ENCODE measurements at places on chromosomes 6 and 20. TPM values are rescaled to one million over a fixed set of nuclear protein-coding genes. Genes with fewer than 3 reads are reported as not detected.
A peak's percentile ranks its signal among the peaks of the same experiment; 100 is the strongest.

The KHDC1L gene
- total RNA-seq = not detected

- peaks cover 13% of the 10 kb centered on the region for H3K4me1 ChIP-seq
- H3K27ac ChIP-seq = no peak overlapping the region
These were observed 272.0 kb downstream of the ADGB start for GRCh38 chr6:146870760-146871159.

GRCh38 chr20:17468073-17468840 lies 62.9 kb downstream of the BFSP1 start:
- H3K4me3 ChIP-seq = no peak overlapping the region
- no peaks in the 10 kb centered on the region for H3K36me3 ChIP-seq
- H3K27ac ChIP-seq = no peak overlapping the region
- no peak for DNase-seq
- H3K27me3 ChIP-seq = peaks cover 3% of the 10 kb centered on the region
- no peaks in the 10 kb centered on the region for H3K4me1 ChIP-seq

The ADGRB3 gene
- total RNA-seq = not detected

DNA sequence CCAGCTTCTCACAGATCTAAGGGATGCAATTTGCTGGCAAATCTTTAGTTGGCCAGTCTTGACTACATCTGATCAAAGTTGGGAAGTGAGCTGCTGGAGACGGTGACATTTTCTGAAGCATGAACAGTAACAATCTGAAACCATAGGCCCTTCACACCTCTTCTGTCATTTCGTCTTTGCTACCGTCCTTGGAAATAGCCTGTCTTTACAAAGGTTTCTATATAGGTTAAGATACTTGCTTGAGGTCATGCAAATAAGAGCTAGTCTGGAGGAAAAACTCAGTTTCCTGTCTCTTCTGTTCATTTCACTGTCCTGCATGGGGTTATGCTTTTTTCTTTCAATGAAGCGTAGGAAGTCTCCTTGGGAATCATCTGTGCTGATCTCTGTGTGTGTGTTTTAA lies 55.6 kb downstream of the CARMIL1 start:
- no peaks in the 10 kb centered on the region for H3K36me3 ChIP-seq
- no peak overlapping the region for H3K4me3 ChIP-seq
- DNase-seq = no peak
- no peak overlapping the region for H3K27ac ChIP-seq

The BPIFB4 gene
- total RNA-seq = not detected

DNA sequence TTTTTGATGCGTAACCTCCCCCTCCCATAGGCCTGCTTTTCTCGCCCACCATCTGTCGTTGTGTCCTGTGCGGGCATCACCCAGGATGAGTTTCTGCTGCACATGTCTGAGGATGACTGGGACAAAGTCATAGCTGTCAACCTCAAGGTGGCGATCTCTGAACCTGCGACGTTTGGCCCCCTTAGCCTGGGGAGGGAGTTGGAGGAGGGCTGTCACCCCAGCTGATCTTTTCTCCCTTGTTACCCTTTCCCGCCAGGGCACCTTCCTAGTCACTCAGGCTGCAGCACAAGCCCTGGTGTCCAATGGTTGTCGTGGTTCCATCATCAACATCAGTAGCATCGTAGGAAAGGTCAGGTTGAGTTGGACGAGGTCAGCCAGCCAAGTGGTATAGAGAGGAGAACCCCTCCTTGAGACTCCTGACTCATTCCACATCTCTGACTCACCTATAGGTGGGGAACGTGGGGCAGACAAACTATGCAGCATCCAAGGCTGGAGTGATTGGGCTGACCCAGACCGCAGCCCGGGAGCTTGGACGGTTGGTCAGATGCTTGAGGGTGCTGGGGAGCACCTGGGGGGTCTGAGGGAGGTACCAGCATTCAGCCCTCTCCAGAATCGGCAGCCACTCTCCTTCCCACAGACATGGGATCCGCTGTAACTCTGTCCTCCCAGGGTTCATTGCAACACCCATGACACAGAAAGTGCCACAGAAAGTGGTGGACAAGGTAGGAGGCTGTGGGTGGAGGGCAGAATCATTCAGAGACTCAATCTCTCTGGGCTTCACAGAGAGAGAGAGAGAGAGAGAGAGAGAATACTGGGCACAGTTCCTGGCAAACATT lies 954 bp downstream of the HSD17B8 start:
- peaks cover 34% of the 10 kb centered on the region for H3K36me3 ChIP-seq
- H3K27me3 ChIP-seq = no peaks in the 10 kb centered on the region
- peak overlapping the region; percentile 98 for H3K4me3 ChIP-seq
- peak; percentile 69 for DNase-seq
- peaks cover 58% of the 10 kb centered on the region for H3K4me1 ChIP-seq

- peak overlapping the region; percentile 95 for H3K27ac ChIP-seq
- H3K4me1 ChIP-seq = peaks cover 25% of the 10 kb centered on the region
- peak; percentile 43 for DNase-seq
- H3K36me3 ChIP-seq = peaks cover 16% of the 10 kb centered on the region
- no peaks in the 10 kb centered on the region for H3K27me3 ChIP-seq
These were observed 778 bp upstream of the LOC128125822 start for GRCh38 chr6:63571361-63572043.

- H3K36me3 ChIP-seq = peaks cover 29% of the 10 kb centered on the region
- peaks cover 53% of the 10 kb centered on the region for H3K4me1 ChIP-seq
- H3K4me3 ChIP-seq = peak overlapping the region; percentile 95
- H3K27me3 ChIP-seq = no peaks in the 10 kb centered on the region
- H3K27ac ChIP-seq = peak overlapping the region; percentile 93
These were observed 672 bp downstream of the PREX1 start for GRCh38 chr20:48826883-48827771.

DNA sequence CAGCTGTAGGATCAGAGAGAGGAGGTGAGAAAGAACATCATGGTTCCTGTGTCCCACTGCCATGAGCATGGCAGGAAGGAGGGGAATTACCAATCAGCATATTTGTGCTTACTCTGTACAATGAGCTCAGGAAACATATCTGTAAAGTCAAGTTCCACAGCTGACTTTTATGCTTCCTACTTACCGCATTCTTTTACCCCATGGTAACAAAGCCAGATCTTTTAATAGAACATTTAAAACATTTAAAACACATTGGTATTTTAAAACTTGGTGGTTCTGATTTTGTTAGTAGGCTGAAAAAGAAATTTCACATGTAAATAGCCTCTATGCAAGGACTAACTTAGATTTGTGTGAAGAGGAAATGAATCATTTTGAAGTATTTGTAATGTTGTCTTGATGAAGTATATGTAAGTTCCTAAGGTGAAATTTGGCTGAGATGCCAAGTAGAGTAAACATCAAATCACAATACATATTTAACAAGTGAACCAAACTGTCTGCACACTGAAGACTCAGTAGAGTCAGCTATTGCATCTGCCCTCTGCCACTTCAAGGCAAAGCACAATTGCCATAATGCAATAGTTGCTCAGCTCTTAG lies 114.7 kb downstream of the GJA10 start:
- H3K4me3 ChIP-seq = no peak overlapping the region
- DNase-seq = no peak
- H3K4me1 ChIP-seq = peaks cover 61% of the 10 kb centered on the region

The GSTA3 gene
- not detected for total RNA-seq

DNA sequence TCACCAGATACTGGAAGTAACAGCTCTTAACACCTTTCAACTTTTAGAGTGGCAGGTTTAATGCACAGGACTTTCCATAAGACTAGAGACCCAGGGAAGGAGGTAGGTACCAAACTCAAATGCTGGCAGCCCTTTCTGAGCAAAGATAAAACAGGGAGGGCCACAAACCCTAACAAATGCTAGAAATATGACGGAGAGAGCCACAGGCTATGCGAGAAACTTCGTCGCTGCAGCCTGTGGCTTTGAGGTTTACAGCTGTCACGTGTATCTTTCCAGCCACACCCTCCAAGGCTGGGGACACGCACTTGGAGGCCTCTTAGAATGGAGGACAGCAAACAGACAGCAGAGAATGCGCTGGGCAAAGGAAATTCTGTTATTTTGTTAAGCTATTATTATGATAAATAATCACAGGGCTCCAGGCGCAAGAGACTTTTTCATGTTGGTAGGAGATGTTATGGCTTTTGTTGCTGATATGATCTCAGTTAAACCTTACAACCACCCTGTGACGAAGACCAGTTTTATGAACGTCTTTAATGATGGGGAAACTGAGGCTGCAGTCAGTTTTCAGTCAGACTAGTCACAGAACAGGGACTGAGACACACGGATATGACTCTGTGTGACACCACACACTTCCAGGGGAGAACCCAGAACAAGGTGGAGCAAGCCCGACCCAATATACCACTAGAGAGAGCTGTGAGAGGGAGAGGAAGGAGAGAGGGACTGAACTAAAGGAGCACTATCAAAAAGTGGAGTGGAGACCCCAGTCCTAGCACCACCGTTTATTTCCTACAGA lies 2.0 kb downstream of the TRAM2 start:
- H3K27me3 ChIP-seq = no peaks in the 10 kb centered on the region
- H3K4me3 ChIP-seq = peak overlapping the region; percentile 51
- peak; percentile 57 for DNase-seq
- peak overlapping the region; percentile 43 for H3K27ac ChIP-seq

- no peak overlapping the region for H3K4me3 ChIP-seq
- no peak for DNase-seq
- no peaks in the 10 kb centered on the region for H3K27me3 ChIP-seq
- no peak overlapping the region for H3K27ac ChIP-seq
- no peaks in the 10 kb centered on the region for H3K4me1 ChIP-seq
- H3K36me3 ChIP-seq = peaks cover 5% of the 10 kb centered on the region
These were observed 25.9 kb downstream of the MRS2 start for GRCh38 chr6:24428615-24429014.

The BPIFB1 gene
- not detected for total RNA-seq

- H3K4me1 ChIP-seq = peaks cover 2% of the 10 kb centered on the region
- no peaks in the 10 kb centered on the region for H3K27me3 ChIP-seq
- no peak overlapping the region for H3K27ac ChIP-seq
These were observed 283.7 kb downstream of the SYNE1 start for GRCh38 chr6:152353440-152353839.

DNA sequence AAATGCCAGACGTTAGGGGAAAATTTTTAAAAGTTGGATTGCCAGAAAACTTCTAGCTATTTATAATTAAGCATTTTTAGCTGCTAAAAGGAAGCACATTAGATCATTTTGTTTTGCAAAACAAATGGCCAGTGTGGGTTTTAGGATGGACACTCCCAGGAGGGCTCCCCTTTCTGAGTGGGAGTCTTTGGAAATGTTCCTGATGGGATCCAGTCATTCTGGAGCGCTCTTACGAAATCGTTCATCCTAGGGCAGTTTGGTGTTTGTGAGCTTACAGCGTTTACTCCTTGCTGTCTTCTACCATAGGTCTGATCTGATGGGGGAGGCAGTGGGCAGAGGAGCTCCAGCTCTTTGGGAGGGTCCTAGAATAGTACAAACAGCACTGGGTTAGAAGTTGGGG lies 14.7 kb downstream of the GNAS start:
- no peak for DNase-seq
- H3K27me3 ChIP-seq = peaks cover 15% of the 10 kb centered on the region
- no peak overlapping the region for H3K27ac ChIP-seq

GRCh38 chr6:43869079-43869710 lies 99.2 kb downstream of the VEGFA start:
- no peak for DNase-seq
- H3K27me3 ChIP-seq = no peaks in the 10 kb centered on the region
- H3K36me3 ChIP-seq = no peaks in the 10 kb centered on the region
- H3K27ac ChIP-seq = no peak overlapping the region
- no peak overlapping the region for H3K4me3 ChIP-seq
- no peaks in the 10 kb centered on the region for H3K4me1 ChIP-seq

Data from activated naive CD8-positive, alpha-beta T cell treated with anti-CD3 and anti-CD28 coated beads for 36 hours (primary cell).